OCI-M1 (cell line): ENCODE measurements at places on chromosomes 5 and 9.
A peak's percentile ranks its signal among the peaks of the same experiment; 100 is the strongest.

- peak; percentile 82 for DNase-seq
Observed at GRCh38 chr9:6816581-6816980, 58.8 kb downstream of the KDM4C start.

GRCh38 chr9:129838707-129839259 is 3.5 kb downstream of the USP20 start:
- DNase-seq: no peak

DNA sequence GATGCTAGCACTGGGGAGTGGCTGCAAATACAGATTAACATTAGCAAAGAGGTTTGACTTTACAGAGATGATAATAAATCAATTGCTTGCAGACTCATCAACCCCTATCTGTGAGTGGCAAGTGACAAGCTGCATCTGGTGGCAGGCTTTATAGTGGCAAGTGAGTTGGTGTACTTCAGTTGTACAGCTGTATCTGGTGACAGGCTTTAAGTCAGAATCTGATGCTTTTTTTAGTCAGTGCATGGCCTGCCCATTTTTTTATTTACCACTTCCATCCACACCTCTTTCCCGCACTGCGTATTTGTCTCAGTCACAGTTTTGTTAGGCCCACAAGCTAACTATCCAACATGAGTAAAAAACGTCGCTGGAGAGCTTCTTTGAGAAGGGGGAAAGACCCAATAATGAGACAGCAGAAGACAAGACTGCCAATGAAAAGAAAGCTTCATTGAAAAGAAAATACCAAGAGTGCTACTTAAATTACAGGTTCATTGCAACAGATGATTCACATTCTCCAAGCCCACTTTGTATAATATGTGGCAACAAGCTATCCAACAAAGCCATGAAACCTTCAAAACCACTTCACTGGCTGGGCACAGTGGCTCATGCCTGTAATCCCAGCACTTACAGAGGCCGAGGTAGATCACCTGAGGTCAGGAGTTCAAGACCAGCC is 23.1 kb downstream of the ANP32B start:
- DNase-seq: no peak

DNA sequence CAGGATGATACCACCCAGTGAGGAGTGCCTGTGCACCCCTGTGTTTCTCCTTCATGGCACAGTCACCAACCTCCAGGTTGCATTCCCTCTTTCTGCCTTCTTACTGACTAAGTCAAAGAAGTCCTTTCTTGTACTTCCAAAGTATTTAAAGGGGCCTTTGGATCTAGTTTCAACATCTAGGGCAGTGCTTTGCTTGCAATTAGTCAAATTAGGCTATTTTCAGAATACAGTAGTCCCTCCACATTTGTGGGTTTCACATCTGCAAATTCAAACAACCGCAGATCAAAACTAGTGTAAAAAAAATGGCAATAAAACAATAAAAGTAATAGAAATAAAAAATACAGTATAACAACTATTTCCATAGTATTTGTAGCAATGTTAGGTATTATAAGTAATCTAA is 333.9 kb upstream of the SEMA6A start:
- DNase-seq: no peak

DNA sequence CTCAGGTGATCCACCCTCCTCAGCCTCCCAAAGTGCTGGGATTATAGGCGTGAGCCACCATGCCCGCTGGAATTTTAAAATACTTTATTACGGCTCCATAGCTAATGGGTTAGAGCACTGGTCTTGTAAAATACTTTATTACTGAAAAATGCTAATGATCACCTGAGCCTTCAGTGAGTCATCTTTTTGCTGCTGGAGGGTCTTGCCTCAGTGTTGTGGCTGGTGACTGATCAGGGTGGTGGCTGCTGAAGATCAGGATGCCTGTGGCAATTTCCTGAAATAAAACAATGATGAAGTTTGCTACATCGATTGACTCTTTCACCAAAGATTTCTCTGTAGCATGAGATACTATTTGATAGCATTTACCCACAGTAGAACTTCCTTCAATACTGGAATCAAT is 26.0 kb upstream of the GNE start:
- no peak for DNase-seq

DNA sequence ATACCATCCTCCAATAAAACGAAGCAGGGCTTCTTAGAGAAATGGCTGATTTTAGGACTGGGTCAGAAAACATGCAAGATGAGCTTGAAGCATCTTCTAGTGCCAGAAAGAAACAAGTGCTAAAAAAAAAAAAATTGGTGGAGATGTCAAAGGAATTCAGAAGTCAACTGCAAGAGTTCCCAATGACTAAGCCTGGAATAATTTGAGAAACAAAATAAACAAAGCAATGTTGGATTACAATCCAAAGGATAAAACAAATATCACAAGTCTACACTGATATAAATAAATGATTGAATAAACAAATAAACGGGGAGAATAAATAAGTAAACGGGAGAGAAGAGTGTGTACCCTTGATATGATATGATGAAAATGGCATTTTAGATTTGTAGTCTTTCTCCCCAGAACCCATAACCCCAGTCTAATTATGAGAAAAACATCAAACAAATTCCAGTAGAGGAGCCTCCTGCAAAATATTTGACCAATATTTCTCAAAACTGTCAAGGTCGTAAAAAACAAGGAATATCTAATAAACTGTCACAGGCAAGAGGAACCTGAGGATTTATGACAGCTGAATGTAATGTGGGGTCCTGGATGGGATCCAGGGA is 63.5 kb upstream of the CCL21 start:
- no peak for DNase-seq

DNA sequence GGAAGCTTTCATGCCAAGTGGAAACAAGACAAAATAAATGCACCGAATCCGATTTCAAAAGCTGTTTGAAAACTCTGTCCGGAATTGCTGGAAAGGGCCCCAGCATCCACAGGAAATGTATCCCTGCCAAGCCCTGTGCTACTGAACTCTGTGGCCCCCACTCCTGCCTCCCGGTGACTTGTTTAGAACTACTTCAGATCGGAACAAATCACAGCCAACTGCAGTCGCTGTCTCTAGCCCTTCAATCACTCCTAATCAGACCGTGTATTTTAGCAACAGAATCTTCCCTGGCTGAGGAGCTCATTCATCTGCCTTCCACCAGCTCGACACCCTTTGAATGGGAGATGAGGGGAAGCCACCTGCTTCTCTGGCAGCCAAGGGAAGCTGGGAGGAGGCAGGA is 94.1 kb downstream of the KCNIP1 start:
- no peak for DNase-seq

- DNase-seq: no peak
Observed at GRCh38 chr9:86064220-86064619, 35.1 kb downstream of the GOLM1 start.

- DNase-seq: no peak
Observed at GRCh38 chr9:92480291-92480771, 2.0 kb downstream of the ASPN start.

- DNase-seq: no peak
Observed at GRCh38 chr9:92026206-92027002, 76.4 kb upstream of the ROR2 start.

DNA sequence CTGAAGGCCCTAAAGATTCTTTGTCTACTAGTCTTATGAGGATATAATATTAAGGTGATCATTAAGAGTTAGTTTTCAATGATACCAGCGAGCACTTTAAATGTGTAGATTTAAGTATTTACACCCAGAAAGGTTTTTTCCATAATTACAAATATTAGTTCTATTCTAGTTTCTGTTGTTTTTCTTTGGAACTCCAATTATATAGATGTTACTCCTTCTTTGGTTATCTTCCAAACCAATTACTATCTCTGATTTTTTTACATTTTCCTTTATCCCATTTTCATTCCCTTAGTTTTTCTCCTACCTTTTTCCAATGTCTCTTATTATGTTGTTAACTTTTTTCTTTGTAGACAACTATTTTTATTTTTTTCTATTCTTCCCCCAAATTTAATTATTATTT is 355.1 kb downstream of the KCNN2 start:
- DNase-seq: no peak
